ENCODE measurements at places on chromosomes 5 and 9.
A peak's percentile ranks its signal among the peaks of the same experiment; 100 is the strongest.

DNA sequence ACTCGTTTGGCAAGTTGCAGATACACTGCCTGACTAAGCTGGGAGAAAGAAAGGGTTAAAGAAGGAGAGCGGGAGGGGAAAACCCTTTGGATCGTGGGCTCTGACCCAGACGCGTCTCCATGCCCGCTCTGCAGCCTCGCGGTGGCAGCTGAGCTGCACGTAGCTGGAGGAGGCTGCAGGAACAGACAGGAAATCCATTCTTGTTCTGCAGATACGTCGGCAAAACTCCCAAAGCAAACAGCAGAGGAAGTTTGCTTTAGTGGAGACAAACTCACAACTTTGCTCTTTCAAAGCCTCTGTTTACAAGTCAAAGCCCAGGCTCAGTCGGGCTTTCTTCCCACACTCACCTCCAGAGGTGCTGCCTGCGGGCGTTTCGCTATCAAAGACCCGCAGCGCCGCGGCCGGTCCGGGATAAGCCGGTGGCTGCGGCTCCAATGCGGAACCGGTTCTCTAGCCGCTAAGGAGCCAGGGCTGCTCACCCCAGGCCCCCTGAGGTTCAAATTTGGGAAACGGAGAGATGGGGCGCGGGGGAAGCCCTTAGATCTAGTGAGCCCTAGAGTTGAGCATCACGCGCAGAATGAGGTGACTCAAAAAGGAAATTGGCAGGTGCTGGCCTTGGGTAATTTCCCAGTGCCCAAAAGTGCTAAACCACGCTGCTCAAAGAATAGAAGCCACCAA, 60.7 kb downstream of the MAT2B start:
- peak; percentile 11 for DNase-seq

DNA sequence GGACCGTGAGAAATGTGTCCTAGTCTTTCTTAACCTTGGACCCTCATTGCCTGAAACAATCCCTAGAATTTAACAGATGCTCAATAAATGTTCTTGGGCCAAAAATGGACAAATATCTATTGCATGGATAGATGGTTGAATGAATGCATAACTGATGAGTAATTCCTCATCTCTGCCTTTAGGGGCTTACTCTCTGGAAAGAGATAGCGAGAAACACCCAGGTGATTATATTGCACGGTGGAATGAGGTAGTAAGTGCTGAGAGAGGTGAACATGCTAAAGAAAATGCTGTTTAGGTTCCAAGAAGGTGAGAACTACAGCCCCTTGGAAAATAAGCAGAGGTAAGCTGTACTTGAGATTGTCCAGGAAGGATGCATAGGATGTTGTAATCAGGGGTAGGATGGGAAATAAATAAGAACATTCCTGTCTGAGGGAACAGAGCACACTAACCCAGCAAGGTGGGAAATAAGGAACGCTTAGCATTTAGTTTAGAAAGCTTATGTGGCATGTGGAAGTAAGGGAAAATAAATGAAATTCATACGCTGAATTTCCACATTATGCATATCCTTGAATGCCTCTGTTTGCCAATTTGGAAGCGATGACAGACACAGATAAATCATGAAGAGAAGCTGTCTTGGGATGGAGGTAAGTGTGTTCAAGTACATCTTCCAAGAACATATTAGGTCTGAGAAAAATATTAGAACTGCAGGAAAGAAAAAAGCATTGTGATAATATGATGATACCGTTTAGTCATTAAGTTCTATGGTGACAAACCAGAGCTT, 426.6 kb downstream of the ARHGEF28 start:
- DNase-seq: no peak

GRCh38 chr9:37897665-37898064, 6.3 kb downstream of the SLC25A51 start:
- no peak for DNase-seq

DNA sequence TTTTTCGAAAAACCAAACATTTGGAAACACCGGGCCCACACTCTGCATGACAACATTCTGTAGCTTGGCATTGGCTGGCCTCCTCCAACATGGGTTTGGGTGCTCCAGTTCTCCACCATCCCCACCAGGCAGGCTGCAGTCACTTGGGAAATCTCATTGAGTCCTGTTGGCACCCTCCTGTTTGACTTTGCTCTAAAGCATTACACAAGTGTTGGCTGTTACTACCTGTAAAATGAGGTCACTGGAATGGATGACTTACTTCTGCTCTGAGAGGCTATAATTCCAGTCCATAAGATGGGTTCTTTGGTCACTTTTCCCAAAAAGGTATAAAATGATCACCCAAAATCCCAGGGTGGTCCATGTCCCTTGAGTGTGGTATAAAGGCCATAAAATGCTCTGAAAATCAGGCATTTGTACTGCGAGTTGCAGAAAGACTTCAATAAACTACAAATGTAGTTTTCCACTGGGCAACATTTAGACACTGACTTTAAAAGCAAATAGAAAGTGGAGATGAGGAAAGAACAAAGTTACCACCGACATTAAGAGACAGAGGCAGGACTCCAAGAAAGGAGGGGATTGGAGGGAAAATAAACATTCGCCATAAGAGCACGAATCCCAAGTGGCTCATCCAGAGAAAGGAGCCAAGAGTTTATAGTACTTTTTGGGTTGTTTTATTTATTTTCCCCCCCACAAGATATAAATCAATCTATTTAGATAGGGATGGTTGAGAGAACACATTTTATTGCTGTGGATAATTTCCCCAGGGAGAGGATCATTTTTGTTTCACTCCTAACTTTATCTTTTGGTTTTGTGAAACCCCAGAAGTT, 295.1 kb downstream of the TLE1 start:
- DNase-seq: no peak

- no peak for DNase-seq
Measured at GRCh38 chr5:110085826-110086225, 396.1 kb downstream of the MAN2A1 start.
